ENCODE measurements at places on chromosomes 13 and 19. TPM values are rescaled to one million over a fixed set of nuclear protein-coding genes. Genes with fewer than 3 reads are reported as not detected.

GRCh38 chr13:102940770-102941169, 94.9 kb downstream of the ERCC5 start:
- DNase-seq, result no peak
- no peaks in the 10 kb centered on the region for H3K36me3 ChIP-seq
- H3K27ac ChIP-seq, result no peak overlapping the region
- no peak overlapping the region for H3K4me3 ChIP-seq
- no peaks in the 10 kb centered on the region for H3K27me3 ChIP-seq

The CGB5 gene
- not detected for total RNA-seq

DNA sequence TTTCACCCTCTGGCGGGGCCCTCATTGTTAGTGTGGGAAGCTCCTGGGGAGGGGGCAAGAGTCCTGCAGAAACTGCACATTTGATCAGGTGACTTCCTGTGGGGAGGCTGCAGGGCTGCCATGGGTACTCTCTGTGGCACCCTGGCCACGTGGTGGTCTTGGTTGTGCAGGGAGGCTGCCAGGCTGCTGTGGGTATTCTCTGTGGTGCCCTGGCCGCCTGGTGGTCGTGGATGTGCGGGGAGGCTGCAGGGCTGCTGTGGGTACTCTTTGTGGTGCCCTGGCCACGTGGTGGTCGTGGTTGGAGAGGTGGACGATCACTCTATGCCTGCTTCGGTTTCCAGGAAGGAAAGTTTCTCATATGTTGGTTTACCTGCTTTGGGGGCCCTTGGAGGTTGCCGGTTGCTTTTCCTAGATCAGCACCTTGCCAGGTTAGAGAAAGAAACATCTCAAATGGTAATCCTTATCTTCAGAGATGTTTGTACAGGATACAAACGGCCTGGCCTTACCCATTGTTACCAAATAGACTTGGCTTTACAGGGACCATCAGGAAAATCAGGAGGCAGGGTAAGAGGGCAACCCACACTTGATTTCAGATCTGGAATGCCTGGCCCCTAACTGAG, 22.9 kb downstream of the TEX29 start:
- DNase-seq, result no peak
- H3K27ac ChIP-seq, result no peak overlapping the region
- no peak overlapping the region for H3K4me3 ChIP-seq
- H3K27me3 ChIP-seq, result no peaks in the 10 kb centered on the region
- H3K4me1 ChIP-seq, result no peaks in the 10 kb centered on the region
- peaks cover 3% of the 10 kb centered on the region for H3K36me3 ChIP-seq

GRCh38 chr13:79404985-79405384, 1.1 kb downstream of the RBM26 start:
- no peaks in the 10 kb centered on the region for H3K27me3 ChIP-seq
- peaks cover 2% of the 10 kb centered on the region for H3K36me3 ChIP-seq
- H3K27ac ChIP-seq, result no peak overlapping the region
- H3K4me3 ChIP-seq, result no peak overlapping the region

The CGB2 gene
- total RNA-seq, result not detected

DNA sequence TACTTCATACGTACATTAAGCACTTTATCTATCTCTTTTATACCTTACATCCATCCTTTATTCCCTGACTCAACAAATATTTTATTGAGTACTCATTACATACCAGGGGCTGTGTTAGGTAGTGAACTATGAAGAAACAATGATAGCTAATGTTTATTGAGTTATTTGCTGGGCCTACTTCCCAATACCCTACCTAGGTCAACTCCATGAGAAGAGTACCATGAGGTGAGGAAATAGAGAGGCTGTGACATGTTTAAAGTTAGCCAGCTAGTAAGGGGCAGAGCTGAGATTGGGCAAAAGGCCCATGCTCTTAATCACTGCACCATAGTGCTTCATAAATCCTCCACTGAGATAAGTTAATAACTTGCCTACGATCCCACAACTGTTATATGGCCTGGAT, 79.9 kb downstream of the FREM2 start:
- no peak overlapping the region for H3K27ac ChIP-seq
- H3K4me3 ChIP-seq, result no peak overlapping the region
- no peak for DNase-seq
- H3K36me3 ChIP-seq, result peaks cover 20% of the 10 kb centered on the region

- no peak overlapping the region for H3K27ac ChIP-seq
- no peaks in the 10 kb centered on the region for H3K27me3 ChIP-seq
- peaks cover 8% of the 10 kb centered on the region for H3K36me3 ChIP-seq
- no peak for DNase-seq
- H3K4me1 ChIP-seq, result peaks cover 7% of the 10 kb centered on the region
These were observed 16.1 kb upstream of the LMO7 start for GRCh38 chr13:75620020-75620419.

- DNase-seq, result no peak
- no peak overlapping the region for H3K4me3 ChIP-seq
- H3K36me3 ChIP-seq, result no peaks in the 10 kb centered on the region
- no peaks in the 10 kb centered on the region for H3K27me3 ChIP-seq
These were observed 155.5 kb downstream of the TNFSF13B start for GRCh38 chr13:108425056-108425455.

The SLC15A1 gene
- total RNA-seq, result 1.2 TPM

DNA sequence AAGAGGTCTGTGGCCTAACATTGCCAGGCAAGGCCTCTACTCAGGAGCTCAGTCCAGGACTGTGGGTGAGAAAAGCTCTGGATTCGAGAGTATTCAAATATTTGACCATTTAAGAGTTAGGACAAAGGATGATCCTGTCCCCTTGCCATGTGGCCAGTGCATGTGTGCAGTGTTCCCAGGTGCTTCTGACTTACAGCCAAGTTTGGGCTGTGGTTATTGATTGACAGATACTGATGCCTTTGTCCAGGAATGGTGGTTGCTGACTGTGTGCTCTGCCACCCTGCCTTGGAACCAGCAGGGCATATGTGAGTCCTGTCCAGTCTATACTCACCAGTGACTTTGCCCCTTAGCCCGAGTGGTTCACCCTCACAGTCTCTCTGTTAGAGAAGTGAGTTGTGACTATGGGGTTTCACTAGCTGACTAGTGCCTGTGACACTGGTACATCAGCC, 51.9 kb downstream of the GARRE1 start:
- H3K4me3 ChIP-seq, result no peak overlapping the region
- no peaks in the 10 kb centered on the region for H3K27me3 ChIP-seq
- peaks cover 13% of the 10 kb centered on the region for H3K4me1 ChIP-seq
- H3K36me3 ChIP-seq, result peaks cover 12% of the 10 kb centered on the region
- H3K27ac ChIP-seq, result no peak overlapping the region

DNA sequence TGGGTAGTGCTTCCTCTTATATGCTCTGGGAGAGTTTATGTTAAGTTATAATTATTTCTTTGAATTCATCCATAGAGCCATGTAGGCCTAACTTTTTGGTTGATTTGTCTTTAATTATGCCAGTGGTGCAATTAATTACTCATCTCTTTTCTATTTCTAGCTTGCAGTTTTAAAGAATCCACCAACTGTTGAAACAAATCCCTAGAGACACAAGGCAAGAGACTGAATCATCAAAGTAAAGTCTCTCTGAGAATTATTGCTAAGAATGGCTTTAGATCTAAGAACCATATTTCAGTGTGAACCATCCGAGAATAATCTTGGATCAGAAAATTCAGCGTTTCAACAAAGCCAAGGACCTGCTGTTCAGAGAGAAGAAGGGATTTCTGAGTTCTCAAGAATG, 5.9 kb upstream of the ZNF551 start:
- DNase-seq, result no peak
- no peak overlapping the region for H3K27ac ChIP-seq
- no peaks in the 10 kb centered on the region for H3K4me1 ChIP-seq
- no peaks in the 10 kb centered on the region for H3K36me3 ChIP-seq
- peaks cover 46% of the 10 kb centered on the region for H3K27me3 ChIP-seq

The GADD45B gene
- 4.9 TPM for total RNA-seq

- H3K4me1 ChIP-seq, result peaks cover 5% of the 10 kb centered on the region
- DNase-seq, result no peak
- H3K27ac ChIP-seq, result no peak overlapping the region
These were observed 193.2 kb downstream of the IRS2 start for GRCh38 chr13:109593230-109593629.

The RDH8 gene
- total RNA-seq, result not detected

- no peaks in the 10 kb centered on the region for H3K36me3 ChIP-seq
- DNase-seq, result no peak
- H3K4me1 ChIP-seq, result peaks cover 39% of the 10 kb centered on the region
- H3K27ac ChIP-seq, result no peak overlapping the region
These were observed 112.9 kb upstream of the MBNL2 start for GRCh38 chr13:97109256-97109655.

DNA sequence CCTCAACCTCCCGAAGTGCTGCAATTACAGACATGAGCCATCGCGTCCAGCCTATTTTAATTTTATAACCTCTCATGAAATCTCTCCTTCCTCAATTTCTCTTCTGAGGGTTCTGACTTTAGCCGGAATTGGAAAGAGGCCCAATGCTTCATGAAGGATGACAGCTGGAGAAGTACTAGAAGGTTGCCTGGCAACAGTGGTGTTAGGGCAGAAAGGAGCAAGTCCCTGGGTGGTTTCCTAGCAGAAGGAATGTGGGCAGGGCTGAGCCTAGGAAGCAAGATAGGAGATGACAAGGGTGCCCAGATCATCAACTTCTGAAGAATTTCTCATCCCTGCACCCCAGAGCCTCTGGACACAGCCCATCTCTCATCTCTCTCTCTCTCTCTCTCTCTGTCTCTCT, 25.8 kb downstream of the CACNG6 start:
- H3K4me1 ChIP-seq, result peaks cover 8% of the 10 kb centered on the region
- no peak overlapping the region for H3K4me3 ChIP-seq
- H3K27ac ChIP-seq, result no peak overlapping the region
- no peaks in the 10 kb centered on the region for H3K36me3 ChIP-seq
- no peak for DNase-seq

Data from progenitor cell of endocrine pancreas (in vitro differentiated cells).